Activated naive CD4-positive, alpha-beta T cell treated with anti-CD3 and anti-CD28 coated beads, Interleukin-2, amount 10 ng/mL, durations not matched to agents 7 days and 5 days (primary cell): ENCODE measurements at places on chromosomes 6 and 20.

DNA sequence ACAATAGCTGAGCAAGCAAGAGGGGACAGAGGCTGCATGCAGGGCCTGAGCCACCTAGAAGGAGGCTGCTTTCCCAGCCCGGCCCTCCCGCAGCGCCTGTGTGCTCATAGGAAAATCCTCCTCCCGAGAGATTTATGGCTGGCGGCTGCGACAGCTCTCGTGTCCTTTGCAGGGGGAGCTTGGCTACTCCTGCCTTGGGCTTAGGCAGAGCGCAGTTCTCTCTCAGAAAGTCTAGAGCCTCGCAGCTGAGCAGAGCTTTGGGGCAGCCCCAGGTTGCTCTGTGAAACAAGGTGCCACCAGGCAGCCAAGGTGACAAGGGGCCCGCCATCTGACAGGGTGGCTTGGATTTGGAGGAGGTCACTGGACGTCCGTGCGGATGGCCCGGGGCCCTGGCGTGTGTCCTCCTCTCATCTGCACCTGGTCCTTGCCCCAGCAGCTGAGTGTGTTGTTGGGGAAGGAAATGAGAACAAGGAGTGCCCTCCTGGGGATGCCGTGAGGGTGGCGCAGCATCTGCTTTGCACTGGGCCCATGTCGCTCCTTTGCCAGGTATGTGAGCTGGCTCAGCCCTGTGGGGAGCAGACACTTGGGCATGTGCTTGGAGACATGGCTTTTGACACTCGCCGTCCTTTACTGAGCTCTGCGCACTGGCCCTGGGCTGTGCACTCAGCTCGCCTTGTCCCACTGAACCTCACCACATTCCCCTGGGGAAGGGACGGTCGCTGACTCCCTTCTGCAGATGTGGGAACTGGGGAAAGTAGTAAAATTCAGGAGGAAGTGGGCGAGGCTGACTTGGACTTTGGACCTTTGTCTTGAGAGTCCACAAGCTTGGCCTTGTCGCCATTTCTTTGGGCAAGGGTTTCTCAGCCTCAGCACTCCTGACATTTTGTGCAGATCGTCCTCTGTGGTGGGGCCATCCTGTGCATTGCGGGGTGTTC, 41.9 kb downstream of the EDN3 start:
- DNase-seq = no peak

DNA sequence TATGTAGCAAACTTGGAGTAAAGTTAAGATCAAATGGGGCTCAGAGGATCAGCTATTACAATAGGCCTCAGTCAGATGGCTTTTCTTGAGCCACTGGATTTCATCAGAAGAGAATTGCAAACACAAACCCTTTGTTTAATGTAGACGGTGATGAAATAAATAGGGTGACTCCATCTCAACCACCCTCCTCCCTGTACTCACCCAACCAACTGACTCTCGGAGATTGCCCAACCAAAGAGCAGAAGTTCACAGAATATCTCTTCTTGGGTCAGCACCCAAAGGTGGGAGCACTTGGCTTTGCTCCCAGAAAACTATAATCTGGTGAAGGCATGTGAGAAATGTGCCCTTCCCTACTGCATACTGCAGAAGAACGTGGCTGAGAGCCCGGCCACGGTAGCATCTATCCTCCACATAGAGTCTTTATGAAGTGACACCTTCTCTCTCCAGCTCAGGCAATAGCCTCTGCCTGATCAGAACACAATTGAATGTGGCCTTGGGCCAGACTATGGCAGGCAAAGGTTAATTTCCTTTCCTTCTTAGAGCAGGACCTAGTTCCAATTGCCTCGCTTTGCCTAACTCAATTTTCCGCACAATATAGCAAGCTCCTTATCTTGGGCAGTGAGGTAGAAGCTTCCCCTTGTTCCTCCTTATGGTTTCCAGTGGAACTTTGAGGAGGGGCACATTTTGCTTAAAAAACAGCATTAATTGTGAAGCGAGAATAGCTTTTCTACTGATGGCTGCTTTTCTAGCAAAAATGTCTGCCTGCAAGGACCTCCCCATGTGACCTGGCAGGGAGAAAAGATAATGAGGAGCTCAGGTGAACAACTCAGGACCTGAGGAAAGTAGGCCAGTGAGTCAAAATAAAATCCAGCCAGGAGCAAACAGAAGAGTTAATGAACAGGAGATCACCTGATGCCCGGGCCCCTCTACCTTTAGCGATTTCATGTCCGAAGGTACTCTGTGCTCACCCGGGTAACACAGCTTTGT, 79.4 kb downstream of the GFOD1 start:
- DNase-seq = no peak

DNA sequence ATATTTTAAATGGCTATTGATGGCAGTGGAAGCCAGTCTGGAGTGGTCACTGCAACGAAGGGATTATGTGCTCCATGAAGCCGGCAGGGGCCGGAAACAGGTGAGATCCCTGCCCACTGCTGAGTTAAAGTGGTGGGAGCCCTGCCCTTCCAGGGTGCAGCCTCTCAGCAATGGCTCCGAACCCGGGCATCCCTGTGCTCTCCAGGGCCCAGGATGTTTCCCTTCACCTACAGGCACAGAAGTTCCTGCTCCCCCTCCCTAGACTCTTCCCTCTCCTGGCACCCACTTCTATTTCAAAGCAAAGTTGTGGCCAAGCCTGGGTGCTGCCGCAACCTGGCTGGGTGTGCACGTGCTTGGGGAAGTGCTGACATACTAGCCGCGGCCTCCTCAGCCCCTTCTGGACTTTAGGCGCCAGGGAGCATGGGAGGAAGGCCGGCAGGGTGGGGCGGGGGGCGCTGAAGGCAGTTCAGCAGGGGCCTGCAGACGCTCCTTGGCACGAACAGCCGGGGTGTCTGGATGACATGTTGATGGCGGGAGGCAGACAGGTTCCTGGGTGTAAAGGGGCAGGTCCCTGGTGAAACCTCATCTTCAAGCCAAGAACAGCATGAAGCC, 452.3 kb downstream of the HTR1B start:
- DNase-seq = no peak

DNA sequence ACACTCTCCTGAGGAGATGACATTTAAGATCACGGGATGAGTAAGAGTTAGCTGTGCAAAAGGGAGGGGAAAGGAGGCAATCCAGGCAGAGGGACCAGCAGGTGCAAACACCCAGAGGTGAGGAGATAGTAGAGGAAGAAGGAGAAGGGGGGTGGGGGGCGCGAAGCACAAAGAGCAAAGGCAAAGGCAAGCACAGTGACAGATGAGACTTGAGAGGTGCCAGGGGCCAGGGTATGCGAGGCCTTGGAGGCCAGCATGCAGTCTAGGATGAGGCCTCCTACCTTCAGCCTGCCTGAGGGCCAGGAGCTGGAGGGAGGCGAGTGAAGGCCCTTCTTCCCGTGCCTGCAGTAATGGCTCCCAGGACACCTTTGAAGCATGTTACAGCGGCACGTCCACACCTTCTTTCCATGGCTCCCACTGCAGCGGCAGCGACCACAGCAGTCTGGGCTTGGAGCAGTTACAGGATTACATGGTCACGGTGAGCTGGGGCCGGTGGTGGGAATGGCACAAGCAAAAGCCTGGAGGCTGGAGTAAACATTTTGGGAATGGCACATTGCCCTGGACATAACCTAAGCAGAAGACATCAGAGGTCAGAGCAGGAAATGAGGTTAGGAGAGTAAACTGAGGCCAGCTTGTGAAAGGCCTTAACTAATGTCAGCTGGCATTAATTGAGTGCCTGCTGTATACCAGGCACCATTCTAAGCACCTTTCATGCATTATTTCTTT, 18.6 kb downstream of the CCM2L start:
- no peak for DNase-seq

- no peak for DNase-seq
Observed at GRCh38 chr6:18330548-18331081, 56.5 kb upstream of the RNF144B start.
